ENCODE measurements at places on chromosomes 11 and 22.

DNA sequence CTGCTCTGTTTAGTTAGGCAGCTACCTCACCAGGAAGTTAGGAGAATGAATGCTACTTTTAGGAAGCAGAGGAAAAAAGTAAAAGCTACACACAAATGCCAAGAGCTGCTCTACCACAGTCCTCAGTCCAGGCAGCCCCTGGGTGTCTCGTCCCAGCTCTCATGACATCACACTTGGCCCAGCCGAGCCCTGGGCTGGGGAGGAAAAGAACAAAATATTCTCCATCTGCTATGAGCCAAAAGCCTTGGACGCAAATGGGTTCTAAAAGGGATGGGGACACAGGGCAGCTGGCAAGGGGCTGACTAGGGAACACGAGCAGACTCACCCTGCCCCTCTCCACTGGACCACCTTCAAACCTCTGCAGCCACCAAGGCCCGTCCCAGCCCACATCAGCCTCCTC is 26.1 kb downstream of the TMEM184B start:
- no peak for DNase-seq

GRCh38 chr22:27591060-27591459 is 210.5 kb downstream of the MN1 start:
- DNase-seq, result no peak

DNA sequence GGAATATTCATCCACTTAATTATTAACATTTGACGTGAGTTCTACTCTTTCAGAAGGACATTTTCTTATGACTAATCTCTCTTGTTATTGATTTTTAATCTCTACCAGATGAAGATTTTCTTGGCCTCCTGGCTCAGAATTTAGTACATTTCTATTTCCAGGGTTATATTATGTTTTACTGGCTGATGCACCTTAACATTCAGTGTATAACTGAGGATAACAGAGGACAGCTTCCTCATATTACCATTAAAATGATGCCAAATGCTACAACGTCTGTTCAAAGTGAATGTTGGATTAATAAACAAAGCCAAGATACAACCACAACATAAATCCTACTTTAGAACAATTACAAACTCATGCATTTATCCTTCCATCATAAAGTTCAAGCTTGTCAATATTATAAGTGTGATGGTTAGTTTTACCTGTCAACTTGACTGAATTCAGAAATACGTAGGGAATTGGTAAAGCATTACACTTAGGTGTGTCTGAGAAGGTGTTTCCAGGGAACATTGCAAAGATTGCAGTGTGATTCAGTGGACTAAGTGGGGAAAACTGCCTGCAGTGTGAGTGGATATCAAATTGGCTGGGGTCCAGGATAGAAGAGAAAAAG is 485.2 kb downstream of the LRRC4C start:
- no peak for DNase-seq

DNA sequence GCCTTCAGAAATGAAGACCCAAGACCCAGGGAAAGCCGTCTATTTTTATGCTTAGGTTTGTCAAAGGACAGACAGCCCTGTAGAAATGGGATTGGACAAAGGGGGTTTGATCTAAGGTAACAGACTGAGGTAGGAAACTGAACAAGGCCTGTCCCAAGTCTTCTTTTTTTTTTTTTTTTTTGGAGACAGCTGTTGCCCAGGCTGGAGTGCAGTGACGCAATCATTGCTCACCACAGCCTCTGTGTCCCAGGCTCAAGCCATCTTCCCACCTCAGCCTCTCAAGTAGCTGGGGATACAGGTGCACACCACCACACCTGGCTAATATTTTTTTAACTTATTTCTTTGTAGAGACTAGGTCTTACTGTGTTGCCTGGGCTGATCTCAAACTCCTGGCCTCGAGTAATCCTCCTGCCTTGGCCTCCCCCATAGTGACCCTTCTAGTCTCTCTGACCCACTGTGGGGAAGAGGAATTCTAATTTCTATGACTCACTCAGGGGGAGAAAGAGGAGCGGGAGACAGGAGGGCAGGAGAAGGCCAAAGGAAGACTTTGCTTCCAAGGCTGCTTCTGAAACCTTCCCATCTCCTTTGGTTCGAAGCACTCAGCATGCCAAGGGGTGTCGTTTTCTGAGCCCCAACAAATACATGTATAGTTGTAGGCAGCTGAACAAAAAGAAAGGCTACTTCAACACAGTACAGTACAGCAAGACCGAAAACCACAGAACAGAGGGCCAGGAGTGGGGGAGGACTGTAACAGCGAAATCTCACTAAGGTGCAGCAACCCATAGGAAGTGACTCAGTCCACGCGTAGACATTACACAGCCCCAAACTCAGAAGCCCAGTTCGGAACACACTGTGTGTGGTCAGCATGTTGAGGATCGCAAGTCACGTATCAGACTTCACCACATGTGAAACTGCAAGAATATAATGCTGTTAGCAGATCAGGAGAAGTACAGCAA is 872 bp downstream of the TMA7B start:
- DNase-seq, result peak; percentile 99

DNA sequence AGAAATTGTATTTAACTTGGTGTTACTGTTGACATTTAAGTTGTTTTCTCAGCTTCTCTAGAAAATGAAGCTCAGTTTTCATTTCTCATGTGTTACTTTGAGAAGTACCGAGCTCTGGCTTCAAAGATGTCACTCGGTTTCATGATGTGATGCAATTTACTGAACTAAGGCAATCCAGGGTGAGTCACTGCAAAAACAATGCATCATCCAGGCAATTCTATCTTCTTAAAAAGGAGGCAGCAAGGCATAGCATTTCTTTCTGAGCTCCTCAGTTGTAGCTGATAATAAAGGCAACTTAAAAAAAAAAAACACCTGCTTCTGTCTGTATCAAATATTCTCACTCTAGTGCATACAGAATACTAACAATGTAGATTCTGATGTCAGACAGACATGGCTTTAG is 91.1 kb upstream of the KCNA4 start:
- DNase-seq, result peak; percentile 54

GRCh38 chr11:21104641-21105040 is 435.3 kb downstream of the NELL1 start:
- DNase-seq, result no peak

DNA sequence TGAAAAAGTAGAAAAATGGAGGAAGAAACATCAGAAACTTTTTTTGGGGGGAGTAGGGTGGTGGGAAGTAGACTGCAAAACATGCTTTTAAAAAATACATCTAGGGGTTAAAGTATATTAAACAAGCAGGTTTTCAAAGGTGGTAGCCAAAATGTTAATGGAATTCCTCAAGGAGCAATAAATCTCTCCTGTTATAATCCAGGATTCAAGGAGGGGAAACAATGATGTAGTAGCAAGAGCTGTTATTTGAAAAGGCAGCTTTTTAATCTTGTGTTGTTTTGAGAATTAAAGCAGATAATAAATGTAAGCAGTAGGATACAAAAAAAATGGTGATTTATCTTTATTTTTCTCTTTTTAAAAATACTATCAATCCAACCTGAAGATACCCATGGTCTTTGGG is 736.5 kb upstream of the CCDC90B start:
- DNase-seq, result no peak

DNA sequence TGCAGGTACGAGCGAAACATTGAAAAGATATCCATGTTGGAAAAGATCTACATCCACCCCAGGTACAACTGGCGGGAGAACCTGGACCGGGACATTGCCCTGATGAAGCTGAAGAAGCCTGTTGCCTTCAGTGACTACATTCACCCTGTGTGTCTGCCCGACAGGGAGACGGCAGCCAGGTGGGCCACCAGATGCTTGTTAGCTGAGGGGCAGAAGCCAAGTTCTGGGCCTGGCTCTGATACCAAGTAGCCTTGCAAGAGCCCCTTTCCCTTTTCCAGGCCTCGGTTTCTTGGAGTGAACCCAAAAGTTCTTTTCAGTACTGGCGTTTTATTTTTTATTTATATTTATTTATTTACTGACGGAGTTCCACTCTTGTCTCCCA is 9.6 kb downstream of the F2 start:
- no peak for DNase-seq

DNA sequence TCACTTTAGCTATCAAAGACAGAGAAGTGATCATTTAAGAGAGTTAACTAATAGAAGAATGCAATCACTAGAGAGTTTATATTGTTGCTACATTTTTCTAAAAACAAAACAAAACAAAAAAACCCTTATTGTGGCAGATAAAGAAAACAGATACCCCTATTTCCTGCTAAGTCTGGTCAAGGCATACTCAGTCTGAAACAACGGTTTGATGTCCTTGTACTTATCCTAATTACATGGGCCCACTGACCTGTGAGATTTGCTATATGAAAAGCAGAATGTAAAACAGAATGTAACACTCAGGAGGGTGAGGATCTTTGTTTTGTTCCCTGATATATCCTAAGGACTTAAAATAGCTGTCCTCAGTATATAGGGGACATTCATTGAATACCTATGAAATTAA is 24.6 kb downstream of the MAML2 start:
- no peak for DNase-seq

GRCh38 chr11:68338051-68338780 is 25.8 kb downstream of the LRP5 start:
- DNase-seq, result no peak
